Thyroid gland (tissue), 4 donors: ENCODE measurements at places on chromosomes 4 and X.

DNA sequence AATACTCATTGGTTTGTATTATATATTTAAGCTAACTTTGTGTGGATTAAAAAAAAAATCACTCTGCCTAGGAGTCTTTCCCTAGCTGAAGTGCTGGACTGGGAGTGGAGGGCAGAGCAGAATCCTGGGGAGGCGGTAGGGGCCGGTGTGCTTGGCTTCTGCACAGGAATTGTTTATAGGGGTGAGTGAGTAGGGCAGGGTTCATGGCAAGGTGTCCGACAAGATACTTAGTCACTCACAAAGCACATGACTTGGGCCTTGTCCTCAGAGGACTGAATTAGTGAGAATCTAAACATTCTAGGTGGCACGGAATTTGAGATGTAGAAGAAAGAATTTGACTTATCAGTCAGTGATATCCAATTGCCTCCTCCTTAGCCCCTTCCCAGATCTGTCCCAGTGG, 32.2 kb downstream of the FNIP2 start:
- no peak for DNase-seq

DNA sequence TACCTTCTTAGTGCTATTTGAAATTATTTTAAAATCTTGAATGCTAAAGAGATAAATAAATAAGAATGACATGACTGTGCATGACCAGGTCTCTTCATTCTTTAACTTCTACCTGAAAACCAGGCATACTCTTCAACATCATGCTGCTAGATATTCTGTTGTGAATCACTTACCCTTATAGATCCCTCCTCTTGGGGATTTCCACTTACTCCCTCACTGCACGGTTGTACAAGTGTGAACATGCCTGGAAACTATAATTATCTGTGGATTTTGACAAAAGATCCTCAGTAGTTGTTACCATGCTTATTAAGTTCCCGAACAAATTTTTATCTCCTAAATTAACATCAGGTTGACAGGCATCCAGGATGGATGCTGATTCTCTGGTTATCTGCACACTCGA, 54.3 kb downstream of the ADGRL3 start:
- DNase-seq = no peak

- DNase-seq = peak; percentile 21
These were observed 783 bp downstream of the RBPJ start for GRCh38 chr4:26321373-26322221.

DNA sequence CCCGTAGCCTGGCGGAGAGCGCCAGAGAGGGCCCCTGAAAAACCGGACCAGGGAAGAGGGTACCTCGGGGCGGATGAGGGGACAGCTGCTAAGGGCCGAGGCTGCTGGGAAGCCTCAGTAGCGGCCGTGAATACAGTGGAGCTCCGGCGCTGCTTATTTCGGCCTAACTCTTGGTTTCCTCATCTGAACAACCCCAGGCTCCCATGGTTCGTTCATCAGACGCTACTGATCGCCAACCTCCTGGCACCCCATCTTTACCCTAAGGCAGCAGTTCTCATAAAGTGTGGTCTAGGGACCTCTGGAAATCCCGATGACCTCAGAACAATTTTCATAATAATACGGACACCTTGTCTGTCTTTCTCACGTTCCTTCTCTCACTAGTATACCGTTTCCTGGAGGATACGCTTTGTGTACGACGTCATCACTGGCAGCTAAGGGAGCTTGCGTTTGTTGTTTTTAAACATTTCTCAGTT, 645 bp upstream of the RAB28 start:
- no peak for DNase-seq

GRCh38 chr4:48042979-48043461, 26.4 kb downstream of the NIPAL1 start:
- DNase-seq = no peak

- DNase-seq = peak; percentile 40
These were observed 83.5 kb downstream of the NPNT start for GRCh38 chr4:105978684-105979296.
